ENCODE measurements at places on chromosomes 1 and 21. TPM values are rescaled to one million over a fixed set of nuclear protein-coding genes. Genes with fewer than 3 reads are reported as not detected.
A peak's percentile ranks its signal among the peaks of the same experiment; 100 is the strongest.

The SLAMF8 gene
- total RNA-seq: 5.0 TPM

The RNU1-3 gene
- total RNA-seq: under 0.01 TPM

The OR2W3 gene
- 0.36 TPM for total RNA-seq

DNA sequence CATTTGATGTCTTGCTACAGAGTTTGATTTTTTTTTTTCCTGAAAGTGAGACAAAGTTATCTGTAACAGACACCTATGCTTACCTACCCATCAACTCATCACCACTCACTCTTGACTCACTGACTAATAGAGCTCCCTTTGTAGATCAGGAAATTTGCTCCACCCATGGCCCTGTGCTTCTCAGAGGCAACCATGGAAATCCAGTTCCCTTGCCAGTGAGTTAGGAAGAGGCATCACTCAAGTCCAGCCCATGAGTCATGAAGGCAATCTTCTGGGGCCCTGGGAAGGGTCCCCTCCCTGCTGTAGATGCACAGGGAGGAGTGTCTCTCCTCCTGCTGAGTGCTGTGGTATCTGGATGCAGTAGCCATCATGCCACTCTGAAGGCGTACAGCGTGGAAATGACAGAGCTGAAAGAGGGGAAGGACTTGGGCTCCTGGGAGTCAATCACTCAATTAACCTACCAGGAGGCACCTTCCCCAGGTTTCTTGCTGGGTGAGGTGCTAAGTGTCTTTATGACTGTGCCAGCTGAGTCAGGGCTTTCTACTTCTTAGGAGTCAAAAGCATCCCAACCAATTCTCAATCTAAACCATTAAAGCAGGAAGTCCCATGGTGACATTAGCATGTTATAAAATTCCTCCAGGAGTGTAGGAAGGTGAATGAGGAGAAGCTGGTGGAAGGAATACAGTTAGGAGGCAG is 56.1 kb downstream of the DNTTIP2 start:
- no peak for DNase-seq
- H3K4me3 ChIP-seq: no peak overlapping the region
- H3K27me3 ChIP-seq: no peaks in the 10 kb centered on the region
- no peaks in the 10 kb centered on the region for H3K4me1 ChIP-seq
- no peak overlapping the region for H3K27ac ChIP-seq
- H3K36me3 ChIP-seq: no peaks in the 10 kb centered on the region

DNA sequence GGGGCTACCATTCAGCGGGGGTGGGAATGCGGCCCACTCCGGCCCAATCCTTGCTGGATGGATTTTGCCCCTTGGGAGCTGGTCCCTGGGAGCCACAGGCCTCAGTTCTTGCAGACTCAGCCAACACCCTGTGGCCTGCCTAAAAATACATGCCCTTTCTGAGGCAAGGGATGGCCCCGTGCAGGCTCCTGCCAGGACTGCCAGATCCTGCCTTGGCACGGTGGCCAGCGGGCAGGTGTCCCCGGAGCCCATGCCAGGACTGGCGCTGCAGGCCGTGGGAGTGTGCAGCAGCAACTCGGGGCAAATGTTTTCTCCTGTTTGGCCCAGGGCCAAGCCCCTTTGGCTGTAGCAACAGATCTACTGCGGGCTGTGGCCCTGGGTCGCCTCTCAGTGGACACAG is 1.6 kb upstream of the PANK4 start:
- no peaks in the 10 kb centered on the region for H3K36me3 ChIP-seq
- H3K4me1 ChIP-seq: no peaks in the 10 kb centered on the region
- DNase-seq: no peak
- no peak overlapping the region for H3K27ac ChIP-seq
- H3K4me3 ChIP-seq: no peak overlapping the region

GRCh38 chr1:92736395-92736794 is 48.5 kb downstream of the EVI5 start:
- no peaks in the 10 kb centered on the region for H3K36me3 ChIP-seq
- H3K27ac ChIP-seq: no peak overlapping the region
- H3K4me3 ChIP-seq: no peak overlapping the region
- no peaks in the 10 kb centered on the region for H3K4me1 ChIP-seq

GRCh38 chr21:37865156-37865555 is 51.1 kb downstream of the KCNJ6 start:
- no peaks in the 10 kb centered on the region for H3K27me3 ChIP-seq
- H3K4me1 ChIP-seq: no peaks in the 10 kb centered on the region
- no peak overlapping the region for H3K27ac ChIP-seq
- no peak overlapping the region for H3K4me3 ChIP-seq
- no peak for DNase-seq

GRCh38 chr1:151760597-151761385 is 2.5 kb downstream of the MRPL9 start:
- no peak overlapping the region for H3K27ac ChIP-seq
- H3K36me3 ChIP-seq: peaks cover 56% of the 10 kb centered on the region
- H3K27me3 ChIP-seq: no peaks in the 10 kb centered on the region
- peaks cover 8% of the 10 kb centered on the region for H3K4me1 ChIP-seq

- H3K36me3 ChIP-seq: no peaks in the 10 kb centered on the region
- no peak for DNase-seq
- H3K27me3 ChIP-seq: no peaks in the 10 kb centered on the region
- peak overlapping the region; percentile 48 for H3K27ac ChIP-seq
Observed at GRCh38 chr1:56304975-56305374, 274.4 kb downstream of the PLPP3 start.

- H3K27ac ChIP-seq: no peak overlapping the region
- no peaks in the 10 kb centered on the region for H3K36me3 ChIP-seq
- H3K4me1 ChIP-seq: no peaks in the 10 kb centered on the region
- H3K27me3 ChIP-seq: no peaks in the 10 kb centered on the region
- H3K4me3 ChIP-seq: no peak overlapping the region
Observed at GRCh38 chr1:162236618-162237017, 140.0 kb downstream of the SPATA46 start.

DNA sequence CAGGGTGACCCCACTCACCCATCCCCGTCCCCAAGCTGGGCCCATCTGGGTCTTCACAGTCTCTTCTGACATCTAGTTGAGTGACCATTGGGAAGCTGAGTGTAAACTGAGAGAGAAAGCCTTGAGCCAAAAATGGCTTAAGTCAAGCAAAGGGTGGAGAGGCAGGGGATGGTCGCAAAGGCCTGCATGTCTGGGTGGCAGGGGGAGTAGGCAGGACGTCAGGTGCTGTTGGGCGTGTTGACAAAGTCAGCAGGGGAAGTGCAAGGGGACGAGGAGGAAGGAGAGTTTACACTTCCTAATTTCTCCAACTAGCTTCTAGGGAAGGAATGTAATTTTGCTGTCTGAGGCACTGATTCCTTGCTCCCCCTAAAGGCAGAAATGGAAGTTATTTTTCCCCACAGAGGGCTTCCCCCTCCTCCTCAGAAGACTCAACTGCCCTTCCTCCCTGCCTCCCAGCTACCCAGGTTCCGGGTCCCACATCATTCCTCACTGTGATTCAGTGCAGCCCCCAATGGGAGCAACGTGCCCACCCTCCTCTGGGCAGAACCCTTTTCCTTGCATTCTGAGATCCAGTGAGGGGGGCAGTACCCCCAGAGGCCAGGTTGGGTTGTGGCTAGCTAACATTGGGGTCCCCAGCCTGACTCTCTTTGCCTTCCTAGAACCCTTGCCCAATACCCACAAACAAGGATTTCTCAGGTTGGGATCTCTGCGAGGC is 1.2 kb upstream of the ADORA1 start:
- no peaks in the 10 kb centered on the region for H3K36me3 ChIP-seq
- no peaks in the 10 kb centered on the region for H3K27me3 ChIP-seq
- peaks cover 26% of the 10 kb centered on the region for H3K4me1 ChIP-seq
- H3K27ac ChIP-seq: no peak overlapping the region
- H3K4me3 ChIP-seq: no peak overlapping the region

Measured in sigmoid colon (tissue), 7 donors.